Pulmonary artery endothelial cell (primary cell): ENCODE measurements at places on chromosomes 7 and 10.

DNA sequence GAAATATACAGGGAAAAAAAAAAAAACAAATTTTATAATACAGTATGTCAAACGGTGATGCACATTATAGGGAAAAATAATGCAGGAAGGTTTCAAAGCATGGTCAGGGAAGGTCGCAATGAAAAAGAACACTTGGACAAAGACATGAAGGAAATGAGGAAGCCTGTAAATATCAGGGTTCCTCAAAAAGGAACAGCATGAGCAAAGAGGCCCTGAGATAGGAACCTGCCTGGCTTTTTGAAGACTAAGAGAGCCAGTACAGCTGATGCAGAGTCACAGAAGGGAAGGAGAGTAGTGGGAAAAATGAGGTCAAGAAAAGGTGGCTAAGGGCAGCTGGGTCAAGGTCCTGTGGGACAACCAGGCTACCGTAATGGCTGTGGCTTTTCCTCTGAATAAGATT is 1.9 kb downstream of the VPS41 start:
- no peak for DNase-seq

DNA sequence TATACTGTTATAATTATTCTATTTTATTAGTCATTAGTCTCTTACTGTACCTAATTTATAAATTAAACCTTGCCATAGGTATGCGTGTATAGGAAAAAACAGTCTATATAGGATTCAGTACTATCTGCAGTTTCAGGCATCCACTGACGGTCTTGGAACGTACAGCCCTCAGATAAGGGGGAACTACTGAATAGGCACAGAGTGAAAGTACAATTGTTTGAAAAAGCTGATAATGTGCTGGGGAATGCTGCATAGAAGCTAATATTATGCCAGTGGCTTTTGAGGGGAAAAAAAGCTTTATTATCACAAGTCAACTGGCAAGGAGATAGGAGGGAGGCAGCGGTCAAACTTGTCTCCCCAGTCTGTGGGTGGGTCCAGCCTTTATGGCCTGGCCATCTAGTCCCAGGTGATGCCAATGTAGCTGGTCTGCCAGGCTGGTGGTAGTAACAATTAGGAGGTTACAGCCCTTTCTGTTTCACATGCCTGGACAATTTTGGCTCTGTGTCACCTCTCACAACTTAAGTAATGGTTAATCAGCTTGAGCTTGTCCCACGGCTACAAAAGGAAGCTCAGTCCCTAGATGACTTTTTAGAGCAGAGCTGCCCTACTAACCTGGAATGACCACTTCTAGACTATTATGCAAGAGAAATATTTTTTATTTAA is 8.3 kb upstream of the FMC1 start:
- DNase-seq, result no peak

- no peak for DNase-seq
These were observed 435.0 kb downstream of the GALNT17 start for GRCh38 chr7:71566991-71567390.

DNA sequence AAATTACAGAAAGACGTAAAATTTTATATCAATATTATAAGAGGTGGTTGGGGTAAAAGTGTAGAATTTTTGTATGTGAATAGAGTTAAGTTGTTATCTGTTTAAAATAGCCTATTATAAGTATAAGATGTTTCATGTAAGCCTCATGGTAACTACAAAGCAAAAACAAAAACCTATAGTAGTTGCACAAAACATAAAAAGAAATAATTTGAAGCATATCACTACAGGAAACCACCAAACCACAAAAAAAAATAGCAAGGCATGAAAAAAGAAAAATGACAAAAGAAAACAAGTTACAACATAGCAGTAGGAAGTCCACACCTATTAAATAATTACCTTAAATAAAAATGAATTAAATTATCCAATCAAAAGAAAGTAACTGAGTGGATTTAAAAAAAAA is 12.4 kb upstream of the GSTK1 start:
- no peak for DNase-seq

DNA sequence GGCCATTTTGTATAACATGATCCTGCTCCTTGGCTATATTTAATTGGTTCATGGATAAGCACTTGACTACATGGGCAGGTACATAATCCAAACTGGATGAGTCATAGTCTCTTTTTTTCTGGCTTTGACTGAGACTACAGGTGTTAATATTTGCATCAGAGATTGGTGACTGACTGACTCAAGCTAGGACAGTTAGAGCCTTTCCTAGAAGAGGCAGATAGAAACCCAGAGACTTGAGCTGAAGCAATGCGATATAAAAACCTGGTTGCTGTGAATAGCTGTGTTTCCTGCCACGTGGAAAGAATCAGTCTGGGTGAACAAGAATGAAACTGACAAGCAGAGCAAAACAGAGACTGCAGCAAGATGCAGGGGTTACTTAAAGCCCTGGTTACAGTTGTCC is 81.0 kb downstream of the SAMD9 start:
- no peak for DNase-seq

DNA sequence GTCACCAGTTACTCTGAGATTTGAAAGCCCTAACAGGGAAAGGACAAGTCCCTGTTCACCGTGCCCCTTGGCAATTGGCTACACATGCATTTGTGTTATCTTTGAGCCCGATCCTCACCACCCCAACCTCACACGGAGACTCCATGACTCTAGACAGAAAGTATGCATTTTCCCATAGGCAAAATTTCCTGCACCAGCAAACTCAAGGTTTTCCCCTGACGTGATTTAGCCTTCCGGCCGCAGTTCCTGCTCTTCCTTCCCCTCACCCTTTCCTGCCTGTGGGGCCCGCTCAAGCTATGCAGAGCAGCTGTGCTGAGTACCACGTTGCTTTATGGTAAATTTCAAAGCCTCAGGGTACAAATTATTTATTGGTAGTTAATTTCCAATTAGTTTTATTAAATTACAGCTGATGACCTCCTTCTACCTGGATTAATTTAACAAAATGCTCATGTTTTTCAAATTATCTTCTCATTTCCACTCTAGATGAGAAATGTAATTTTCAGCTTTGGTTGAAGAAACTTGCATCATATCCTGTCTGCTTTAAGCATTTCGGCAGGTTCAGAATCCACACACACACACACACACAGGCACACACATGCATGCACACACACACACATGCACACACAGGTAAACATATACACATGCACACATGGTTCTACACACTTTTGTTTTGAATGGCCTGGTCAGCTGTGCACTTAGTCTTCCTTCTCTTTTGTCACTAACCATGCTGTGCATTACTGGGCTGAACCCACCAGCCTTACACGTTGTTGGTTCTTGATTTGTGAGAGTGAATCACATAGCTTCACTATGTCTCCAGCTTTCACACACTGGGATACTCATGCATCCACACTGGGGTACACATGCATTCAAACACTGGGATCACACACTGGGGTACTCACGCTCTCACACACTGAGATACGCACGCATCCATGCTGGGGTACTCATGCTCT is 283.1 kb upstream of the PITRM1 start:
- DNase-seq, result no peak

GRCh38 chr7:128189231-128189930 is 51.7 kb upstream of the LEP start:
- no peak for DNase-seq

DNA sequence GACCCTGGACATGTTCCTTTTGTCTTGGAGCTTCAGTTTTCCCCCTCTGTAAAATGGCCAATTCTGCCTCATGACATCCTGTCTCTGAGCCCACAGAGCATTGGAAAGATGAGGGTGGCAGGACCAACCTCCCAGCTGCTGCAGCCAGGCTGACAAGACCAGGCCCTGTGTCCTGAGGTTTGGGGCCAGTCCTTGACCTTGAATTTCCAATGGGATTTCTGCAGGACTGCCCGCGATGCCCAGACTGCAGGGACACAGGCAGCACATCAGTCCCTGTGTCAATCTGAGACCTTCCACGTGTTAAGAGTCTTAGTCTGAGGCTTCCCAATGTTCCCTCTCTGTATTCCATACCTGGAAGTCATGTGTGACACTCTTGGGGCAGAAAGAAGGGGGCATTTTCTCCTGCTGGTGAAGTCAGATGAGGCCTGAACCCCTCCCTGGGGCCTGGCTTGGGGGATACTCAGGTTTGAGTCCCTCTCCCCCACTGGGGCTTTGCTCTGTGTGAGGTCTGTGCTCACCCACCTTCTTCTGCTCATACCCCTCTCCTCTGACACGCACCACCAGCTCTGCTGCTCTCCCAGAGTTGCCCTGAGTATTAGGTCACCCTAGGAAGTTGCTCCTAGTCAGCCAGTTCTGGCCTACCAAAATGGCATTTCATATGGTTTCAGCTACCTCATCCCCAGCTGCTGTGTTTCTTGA is 79.2 kb downstream of the ADCY1 start:
- no peak for DNase-seq

DNA sequence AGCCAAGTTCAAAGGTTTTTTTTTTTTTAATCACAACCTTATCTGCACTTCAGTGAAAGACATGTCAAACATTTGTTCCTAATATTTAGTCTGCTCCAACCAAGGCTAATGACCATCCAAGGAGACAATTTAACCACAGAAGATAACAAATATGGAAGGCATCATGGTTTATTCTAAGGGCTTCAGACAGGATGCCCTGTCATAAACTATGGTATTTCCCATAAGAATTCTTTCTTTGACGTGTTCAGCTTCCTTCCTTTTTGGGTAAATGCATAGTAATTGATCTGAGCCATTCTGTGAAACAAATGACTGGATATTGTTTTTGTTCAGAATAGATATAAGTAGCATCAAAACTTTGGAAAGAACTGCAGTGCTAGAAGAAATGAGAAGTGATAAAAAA is 326.5 kb upstream of the AOAH start:
- DNase-seq, result no peak

GRCh38 chr7:135169141-135169963 is 1.2 kb downstream of the CYREN start:
- no peak for DNase-seq

- DNase-seq, result no peak
These were observed 460.8 kb downstream of the NRG3 start for GRCh38 chr10:82335831-82336230.

GRCh38 chr7:91020636-91021385 is 243.4 kb upstream of the FZD1 start:
- DNase-seq, result no peak

DNA sequence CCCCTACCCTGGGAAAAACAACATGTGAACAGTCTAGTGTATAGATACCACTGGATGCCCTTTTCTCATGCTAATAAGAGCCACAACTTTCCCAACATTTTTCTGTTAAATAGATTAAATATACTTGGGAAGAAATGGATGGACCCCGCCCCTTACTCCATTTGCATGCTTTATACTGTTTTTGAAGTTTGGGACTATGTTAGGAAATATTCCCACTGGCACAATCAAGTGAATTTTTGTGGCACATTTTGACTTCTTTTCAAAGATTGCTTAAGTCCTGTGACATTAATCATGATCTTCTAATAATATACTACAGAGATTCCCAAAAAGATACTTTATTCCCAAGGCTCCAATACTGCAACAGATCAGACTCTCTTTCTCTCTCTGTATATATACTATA is 216.6 kb downstream of the TWIST1 start:
- no peak for DNase-seq

DNA sequence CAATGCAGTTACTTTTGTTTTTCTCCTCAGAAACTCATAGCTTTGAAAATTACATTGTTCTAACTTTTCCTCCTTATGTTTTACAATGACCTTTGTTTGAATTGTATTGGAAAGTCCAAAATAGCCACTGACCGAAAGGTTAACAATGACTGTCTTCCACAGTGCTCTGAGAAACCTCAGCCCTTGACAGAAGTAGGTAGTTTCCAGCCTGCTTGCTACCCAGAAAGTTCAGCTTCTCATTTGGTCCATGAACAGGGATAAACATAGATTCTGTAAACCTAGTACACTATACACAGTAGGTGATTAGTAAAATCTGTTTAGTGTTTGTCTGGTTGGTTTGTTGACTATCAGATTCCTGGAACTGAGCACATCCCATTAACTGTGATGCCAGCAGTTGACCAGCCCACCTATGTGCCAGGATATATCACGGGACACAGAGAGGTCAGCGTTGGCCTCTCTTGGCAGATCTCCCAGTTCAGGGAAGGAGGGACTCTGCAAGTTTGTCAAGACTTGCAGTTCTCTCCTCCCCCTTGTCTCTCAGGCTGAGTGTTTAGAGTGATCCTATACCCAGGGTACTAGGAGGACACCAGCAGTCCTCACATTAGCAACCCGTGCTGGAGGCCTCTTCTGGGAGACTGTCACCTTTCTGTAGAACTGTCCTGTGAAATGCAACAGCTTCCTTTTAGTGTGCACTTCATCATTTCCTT is 297.6 kb downstream of the ARHGAP12 start:
- no peak for DNase-seq

DNA sequence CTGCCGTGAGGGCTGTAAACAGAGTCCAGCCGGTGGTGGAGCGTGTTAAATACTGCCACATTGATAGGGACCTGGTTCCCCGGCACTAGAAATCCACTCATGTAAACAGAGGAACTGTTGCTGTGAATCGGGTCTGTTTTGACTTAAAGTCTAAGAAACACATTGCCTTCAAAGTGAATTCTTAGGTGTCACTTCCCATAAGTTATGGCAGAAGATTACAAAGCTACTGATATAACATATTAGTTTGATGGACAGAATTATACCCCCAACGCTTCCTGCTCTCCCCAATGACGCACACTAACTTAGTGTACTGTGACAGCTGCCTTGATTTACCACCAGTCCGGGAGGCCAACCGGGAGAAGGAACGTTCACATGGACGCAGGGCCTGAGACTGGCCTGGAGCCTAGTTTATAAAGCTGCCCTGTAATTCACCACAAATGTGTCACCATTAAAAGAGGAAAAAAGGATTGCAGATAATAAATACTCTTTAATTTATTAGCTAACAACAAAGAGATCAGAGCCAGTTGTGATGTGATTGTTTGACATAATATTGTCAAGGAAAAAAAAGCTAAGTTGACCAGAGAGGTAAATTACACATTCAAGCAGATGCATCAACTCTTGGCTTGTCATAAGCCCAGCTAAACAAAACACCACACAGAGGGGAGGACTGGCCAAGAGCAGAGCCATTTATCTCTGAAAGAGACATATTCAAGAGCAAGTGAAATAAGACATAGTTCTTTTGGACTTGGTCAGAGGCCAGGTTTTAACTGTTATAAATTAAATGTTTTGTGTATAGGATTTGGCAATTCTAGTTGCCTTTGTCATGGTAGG is 820.6 kb downstream of the LRMDA start:
- no peak for DNase-seq

GRCh38 chr10:100654782-100655325 is 90.5 kb upstream of the PAX2 start:
- DNase-seq, result no peak

DNA sequence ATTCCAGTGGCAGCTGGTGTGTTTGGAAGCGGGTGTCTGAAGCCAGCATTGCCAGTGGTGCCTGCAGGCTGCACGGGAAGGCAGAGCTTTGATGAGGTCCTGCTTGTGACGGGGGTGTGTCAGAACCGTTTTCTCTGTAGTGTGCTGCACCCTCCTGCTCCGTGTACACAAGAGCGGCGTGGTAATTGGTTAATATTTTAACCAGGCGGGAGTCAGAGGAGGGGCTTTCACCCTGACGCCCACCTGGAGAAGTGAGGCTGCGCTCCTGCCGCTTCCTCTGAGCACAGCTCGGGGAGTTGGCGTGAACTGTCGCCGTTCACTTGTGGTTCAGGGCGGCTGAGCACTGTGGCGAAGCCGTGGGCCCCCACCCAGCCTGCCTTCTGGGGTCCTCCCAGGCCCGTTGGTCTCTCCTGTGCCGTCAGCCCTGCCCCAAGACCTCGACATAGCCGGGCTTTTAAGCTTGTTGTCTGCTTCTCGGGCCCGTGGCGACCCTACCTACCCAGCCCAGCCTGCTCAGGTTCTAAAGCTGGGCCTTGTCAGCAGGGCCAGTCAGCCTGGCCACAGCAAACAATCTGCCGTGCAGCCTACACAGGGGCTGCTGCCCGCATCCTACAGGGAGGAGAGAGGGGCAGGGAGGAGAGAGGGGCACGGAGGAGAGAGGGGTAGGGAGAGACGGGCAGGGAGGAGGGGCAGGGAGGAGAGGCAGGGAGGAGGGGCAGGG is 11.6 kb downstream of the NKX6-2 start:
- DNase-seq, result no peak
